ENCODE measurements at places on chromosomes 2 and 18.
A peak's percentile ranks its signal among the peaks of the same experiment; 100 is the strongest.

- DNase-seq: no peak
These were observed 112.9 kb upstream of the STK17B start for GRCh38 chr2:196284144-196284844.

GRCh38 chr2:198312596-198313483 lies 508.4 kb downstream of the PLCL1 start:
- no peak for DNase-seq

DNA sequence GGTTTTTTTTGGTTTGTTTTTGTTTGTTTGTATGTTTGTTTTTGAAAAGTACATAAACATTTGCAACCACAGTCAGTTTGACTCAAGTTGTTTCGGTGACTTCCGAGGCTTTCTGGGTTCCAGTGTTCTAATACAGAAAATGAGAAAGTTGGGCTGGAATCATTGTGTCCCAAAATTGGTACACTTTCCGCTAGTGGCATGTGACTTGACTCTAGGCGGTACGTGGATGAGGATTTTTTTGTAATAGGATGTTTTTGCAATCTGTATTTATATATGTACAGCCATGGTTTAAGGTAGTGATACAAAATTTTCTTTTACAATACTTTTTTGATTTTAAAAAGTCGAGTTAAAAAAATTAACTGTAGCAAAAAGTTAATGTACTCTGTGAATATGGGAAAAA lies 1.7 kb downstream of the MFF start:
- no peak for DNase-seq

DNA sequence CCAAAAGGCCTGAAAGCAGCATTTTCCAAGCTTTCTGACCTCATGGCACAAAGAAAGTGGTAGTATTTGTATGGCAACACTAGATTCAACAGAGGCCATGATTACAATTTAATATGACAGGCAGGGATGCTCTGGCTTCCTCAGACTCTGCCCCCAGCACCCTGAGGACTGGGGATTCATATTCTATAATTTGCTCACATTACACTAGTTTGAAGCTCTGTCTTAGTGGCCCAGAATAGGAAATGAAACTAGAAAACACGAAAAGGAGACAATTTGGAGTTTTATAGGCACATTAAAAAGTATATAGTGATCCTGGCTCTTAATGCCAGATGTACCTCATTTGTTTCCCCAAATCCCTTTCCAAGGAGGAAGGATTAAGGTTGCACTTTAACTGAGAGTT lies 173.0 kb upstream of the STK17B start:
- no peak for DNase-seq

GRCh38 chr18:9516437-9517064 lies 41.2 kb downstream of the RALBP1 start:
- no peak for DNase-seq

- DNase-seq: no peak
These were observed 1.1 kb downstream of the AGFG1 start for GRCh38 chr2:227473122-227473461.

GRCh38 chr2:201883606-201884369 lies 77.5 kb downstream of the CDK15 start:
- no peak for DNase-seq

DNA sequence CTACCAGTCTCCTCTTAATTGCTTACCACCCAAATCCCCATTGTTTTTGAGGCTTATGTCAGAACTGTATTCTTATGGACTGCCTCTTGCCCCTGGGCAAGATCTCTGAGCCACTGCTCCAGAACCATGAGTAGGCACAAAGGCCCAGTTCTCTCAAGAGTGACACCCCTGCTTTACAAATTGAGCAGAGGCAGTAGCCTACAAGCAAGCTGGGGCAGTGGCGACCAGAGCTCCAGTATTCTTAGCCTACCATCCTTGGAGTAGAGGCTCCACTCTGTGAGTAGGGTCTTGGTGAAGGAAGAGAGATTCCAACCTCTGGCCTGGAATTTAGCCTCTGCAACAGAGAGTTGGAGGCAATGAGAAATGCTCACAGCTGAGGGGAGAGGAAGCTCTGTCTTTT lies 36.5 kb downstream of the WDR75 start:
- no peak for DNase-seq

GRCh38 chr18:2984091-2984490 lies 28.9 kb downstream of the LPIN2 start:
- no peak for DNase-seq

DNA sequence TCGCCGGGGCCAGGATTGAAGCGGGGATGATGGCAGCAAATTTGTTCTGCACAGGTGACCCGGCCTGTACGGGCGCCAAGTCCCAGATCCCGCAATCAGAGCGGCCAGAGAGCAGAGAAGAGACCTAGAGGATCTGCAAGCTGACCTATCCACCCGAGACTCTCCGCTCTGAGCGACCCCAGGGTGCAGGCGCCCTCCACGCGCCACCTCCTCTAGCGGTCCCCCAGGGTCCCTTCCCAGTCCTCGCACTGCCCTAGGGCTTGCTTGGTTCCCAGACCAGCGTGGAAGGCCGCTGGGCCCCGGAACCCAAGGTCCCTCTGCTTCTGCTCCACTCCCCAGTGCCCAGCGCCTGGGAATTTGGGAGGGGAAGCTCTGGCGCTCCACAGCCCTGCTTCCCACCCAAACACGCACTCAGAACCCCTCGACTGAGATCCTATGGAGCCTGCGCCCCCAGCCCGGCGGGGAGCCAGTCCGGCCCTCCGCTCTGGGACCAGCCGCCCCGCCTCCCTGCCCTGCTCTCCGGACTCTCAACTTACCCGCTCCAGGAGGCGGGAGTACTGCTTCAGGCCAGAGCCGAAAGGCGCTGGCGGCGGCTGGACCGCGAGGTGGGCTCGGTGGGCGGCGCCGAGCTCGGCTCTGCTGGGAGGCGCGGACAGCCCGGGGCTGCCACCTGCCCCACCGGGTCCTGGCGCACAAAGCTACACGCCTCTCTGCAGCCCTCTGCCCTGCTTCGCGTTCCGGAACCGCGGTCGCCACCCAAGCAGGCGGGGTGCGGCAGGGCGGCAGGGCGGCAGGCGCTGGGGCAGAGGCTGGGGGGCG lies 3.0 kb upstream of the SIX3 start:
- DNase-seq: no peak

- no peak for DNase-seq
These were observed 36.2 kb downstream of the ANKRD44 start for GRCh38 chr2:197274349-197274748.

DNA sequence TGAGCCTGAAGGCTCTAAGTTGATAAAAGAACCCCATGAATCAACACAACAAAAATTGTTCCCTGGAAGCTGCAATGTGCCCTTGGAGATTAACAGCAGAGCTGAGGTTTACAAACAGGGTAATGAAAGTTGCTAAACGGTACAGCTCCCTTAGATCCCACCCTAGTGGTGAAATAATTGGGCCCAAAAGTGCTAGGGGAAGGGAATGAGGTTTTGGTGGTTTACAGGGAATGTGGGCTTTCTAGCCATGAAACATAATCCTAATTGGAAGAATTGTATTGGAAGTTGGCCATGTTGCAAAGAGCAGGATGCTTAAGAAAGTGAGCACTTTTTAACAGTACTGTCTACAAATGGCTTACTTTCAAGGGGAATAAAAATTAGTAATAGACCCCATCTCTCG lies 180.2 kb upstream of the SMIM21 start:
- no peak for DNase-seq

DNA sequence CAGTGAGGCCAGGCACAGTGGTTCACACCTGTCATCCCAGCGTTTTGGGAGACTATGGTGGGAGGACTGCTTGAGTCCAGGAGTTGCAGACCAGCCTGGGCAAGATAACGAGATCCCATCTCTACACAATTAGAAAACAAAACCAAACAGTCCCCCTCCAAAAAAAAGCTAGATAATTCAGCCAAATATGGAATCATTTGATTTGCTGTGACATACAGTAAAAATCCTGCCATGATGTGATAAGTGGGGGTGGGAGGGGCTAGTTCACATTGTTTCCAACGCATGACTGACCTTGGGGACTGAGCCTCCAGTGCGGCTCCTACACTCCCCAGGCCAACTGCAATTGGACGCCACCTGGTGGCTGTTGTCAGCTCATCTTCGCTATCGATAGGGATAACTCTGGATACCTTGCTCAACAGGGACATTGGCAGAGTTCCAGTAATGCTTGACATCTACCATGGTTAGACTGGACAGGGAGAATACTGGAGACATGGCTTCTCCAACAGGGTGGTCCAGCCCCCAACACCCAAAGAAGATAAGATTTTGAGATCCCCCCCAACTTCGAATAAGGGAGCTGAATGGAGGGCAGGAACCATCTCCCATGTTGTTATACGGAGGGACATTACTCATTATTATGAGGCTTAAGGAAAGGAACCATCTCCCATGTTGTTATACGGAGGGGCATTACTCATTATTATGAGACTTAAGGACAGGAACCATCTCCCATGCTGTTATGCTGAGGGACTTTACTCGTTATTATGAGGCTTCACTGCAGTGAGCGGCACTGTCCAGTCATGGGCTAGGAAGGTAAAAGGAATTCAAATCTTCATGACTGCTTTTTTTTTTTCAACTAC lies 135.9 kb downstream of the TGIF1 start:
- DNase-seq: no peak

DNA sequence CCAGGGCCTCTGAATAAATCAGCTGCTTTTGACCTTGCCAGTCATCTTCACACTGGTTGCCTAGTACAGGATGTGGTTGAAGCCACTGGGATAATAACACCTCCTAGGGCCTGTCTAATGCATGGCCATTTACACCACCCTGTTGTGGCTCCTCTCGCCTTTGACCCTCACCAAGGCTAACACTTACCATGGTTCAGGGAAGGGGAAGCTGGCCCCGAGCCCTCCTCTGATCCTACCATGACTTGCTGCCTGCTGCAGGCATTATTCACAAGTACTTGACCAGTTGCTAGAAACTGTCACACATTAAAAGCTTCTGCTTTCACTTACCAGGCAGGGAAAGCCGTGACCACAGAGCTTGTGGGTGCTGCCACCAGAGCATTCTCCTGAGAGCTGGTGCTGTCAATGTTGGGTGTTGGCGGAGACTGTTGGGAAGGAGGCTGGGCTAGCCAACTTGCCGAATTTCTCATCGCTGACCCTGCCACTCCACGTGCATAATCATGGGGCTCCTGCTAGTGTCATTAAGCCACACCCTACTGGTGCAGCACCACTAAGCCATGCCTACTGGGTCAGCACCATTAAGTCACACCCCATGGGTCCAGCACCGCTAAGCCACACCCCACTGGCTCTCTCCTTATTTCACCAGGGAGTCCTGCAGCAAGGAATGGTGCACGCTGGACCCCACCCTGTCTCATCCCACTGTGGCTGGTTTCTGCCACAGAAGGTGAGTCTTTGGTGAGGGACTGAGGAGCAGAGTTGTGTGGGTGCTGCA lies 47.0 kb upstream of the TTC39C start:
- no peak for DNase-seq

- no peak for DNase-seq
These were observed 129.9 kb downstream of the NCOA1 start for GRCh38 chr2:24620936-24621335.

DNA sequence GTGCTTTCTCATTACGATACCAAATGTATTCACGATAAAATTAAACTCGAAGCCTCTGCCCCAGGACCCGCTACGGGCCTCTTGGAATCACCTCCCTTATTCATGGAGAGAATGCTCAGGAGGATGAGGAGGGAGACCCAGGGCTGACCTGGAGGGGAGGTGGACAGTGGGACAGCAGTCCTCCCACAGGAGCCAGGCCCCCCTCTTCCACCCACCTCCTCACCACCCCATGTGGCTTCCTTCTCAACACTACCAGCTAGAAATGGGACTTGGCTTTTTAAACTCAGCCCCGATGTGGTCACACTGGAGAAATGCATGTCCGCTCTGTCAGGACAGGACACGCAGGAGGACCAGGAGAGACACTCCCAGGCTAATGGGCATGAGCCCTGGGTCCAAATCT lies 147.9 kb upstream of the ID2 start:
- DNase-seq: no peak

DNA sequence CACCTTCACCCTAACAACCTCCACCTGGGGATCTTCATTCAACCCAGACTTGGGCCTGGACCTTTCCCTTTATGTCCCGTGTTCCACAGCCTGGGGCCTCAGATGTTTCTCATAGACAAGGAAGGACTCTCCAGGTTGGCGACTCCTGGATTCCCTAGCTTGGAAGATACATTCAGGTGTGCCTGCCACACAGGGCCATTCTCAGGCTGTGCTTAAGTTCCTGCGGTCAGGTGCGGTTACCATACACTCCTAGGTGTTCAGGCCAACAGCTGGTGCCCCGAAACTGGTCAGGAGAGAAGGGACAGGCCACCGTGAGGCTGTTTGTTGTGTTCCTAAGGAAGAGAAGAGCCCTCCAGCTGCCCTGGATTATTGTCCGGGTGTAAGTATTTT lies 15.6 kb downstream of the SLC4A3 start:
- no peak for DNase-seq

DNA sequence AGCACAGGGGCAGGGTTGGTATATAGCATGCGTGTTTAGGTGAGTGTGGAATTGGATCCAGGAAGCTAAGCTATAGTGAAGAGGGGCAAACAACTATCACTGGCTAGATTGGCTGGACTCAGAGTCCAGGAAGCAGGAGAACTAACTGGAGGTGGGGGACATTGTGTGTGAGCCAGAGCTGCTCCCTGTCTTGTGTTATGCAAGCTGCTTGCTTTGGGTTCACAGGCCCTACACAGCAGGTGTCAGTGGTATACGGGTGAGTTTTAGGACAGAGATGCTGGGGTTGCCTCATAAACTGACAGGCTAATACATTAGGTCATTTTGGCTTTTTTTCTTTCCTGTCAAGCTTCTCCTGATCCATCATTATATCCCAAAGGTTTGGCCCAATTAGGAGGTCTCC lies 87.5 kb downstream of the CCDC85A start:
- no peak for DNase-seq

- DNase-seq: no peak
These were observed 107.8 kb downstream of the CTNNA2 start for GRCh38 chr2:79620679-79621078.

- DNase-seq: peak; percentile 15
These were observed 72.8 kb upstream of the TAF1B start for GRCh38 chr2:9770308-9771100.

GRCh38 chr18:23861326-23861725 lies 153.2 kb upstream of the TTC39C start:
- DNase-seq: no peak

DNA sequence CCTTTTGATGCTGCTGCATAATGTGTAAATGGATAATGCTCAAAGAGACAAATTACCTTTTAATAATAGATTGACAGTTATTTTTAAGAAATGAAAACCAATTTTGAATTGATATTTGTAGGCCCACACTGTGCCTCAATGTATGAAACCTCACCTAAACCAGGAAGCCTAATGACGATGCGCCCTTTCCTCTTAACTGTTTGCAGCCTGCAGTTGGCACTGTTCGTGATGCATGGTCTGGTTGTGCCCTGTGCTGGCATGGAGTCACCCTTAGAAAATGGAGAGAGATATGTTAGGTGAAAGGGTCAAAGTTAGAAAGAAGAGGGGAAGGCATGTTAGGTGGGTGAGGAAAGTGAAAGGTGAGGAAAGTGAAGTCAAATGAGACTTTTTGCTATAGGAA lies 390.2 kb downstream of the PTPRM start:
- no peak for DNase-seq

GRCh38 chr2:38836791-38837190 lies 38.9 kb downstream of the DHX57 start:
- no peak for DNase-seq

- no peak for DNase-seq
These were observed 188.8 kb upstream of the EPC2 start for GRCh38 chr2:148455791-148456190.

All from pulmonary artery endothelial cell (primary cell).